Colonic mucosa (tissue), 4 donors: ENCODE measurements at places on chromosomes 13 and 19. TPM values are rescaled to one million over a fixed set of nuclear protein-coding genes. Genes with fewer than 3 reads are reported as not detected.

- H3K36me3 ChIP-seq: no peaks in the 10 kb centered on the region
- H3K4me3 ChIP-seq: peak overlapping the region; percentile 67
- peak; percentile 28 for DNase-seq
Measured at GRCh38 chr19:1861599-1862031, 1.8 kb downstream of the KLF16 start.

The NDUFS7 gene
- 244 TPM for total RNA-seq

GRCh38 chr13:71856548-71857043 lies 10.4 kb downstream of the DACH1 start:
- H3K27ac ChIP-seq: no peak overlapping the region
- H3K4me1 ChIP-seq: peaks cover 4% of the 10 kb centered on the region
- H3K36me3 ChIP-seq: no peaks in the 10 kb centered on the region
- no peak for DNase-seq
- H3K27me3 ChIP-seq: no peaks in the 10 kb centered on the region
- H3K4me3 ChIP-seq: no peak overlapping the region

GRCh38 chr13:107217251-107217650 lies 649.3 kb upstream of the ARGLU1 start:
- H3K27me3 ChIP-seq: no peaks in the 10 kb centered on the region
- no peak overlapping the region for H3K27ac ChIP-seq
- no peaks in the 10 kb centered on the region for H3K36me3 ChIP-seq
- no peak for DNase-seq

DNA sequence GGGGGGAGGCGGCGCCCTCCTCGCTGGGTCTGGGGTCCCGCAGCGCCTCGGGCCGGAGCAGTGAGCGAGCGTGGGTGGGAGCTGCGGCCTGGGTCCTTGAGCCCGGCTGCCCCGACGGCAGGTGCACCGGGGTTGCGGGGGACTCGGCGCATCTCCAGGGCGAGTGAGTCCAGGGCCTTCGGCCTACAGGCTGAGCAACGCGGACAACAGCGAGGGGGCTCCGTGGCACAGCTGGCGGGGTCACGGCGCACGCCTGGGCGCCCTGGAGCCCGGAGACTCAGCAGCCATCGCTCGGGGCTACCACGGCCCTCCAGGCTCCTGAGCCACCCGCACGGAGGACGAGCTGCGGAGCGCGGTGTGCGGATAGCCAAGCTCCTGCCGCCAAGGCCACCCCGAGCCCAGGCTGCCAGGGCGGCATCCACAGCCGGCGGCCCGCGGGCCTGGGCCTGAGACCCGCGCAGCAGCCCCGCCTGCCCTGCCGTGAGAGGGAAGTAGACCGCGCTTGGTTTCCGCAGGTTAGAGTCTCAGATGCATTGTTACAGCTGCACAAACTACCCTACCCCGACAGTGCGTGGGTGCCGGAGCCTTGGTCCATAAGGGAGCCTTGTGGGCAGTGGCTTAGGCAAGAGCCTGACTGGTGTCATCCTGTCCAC lies 253.9 kb upstream of the SGCG start:
- no peaks in the 10 kb centered on the region for H3K4me1 ChIP-seq
- H3K36me3 ChIP-seq: no peaks in the 10 kb centered on the region
- no peak for DNase-seq
- H3K27ac ChIP-seq: no peak overlapping the region
- no peaks in the 10 kb centered on the region for H3K27me3 ChIP-seq

- no peak for DNase-seq
- no peak overlapping the region for H3K4me3 ChIP-seq
- H3K36me3 ChIP-seq: no peaks in the 10 kb centered on the region
- no peak overlapping the region for H3K27ac ChIP-seq
- no peaks in the 10 kb centered on the region for H3K4me1 ChIP-seq
Measured at GRCh38 chr19:29271341-29271740, 58.4 kb upstream of the UQCRFS1 start.

The SSC5D gene
- total RNA-seq: 7.4 TPM

GRCh38 chr13:69319656-69320055 lies 788.0 kb upstream of the ATXN8OS start:
- H3K27me3 ChIP-seq: no peaks in the 10 kb centered on the region
- DNase-seq: no peak
- no peaks in the 10 kb centered on the region for H3K4me1 ChIP-seq
- H3K36me3 ChIP-seq: no peaks in the 10 kb centered on the region
- H3K4me3 ChIP-seq: no peak overlapping the region
- H3K27ac ChIP-seq: no peak overlapping the region

DNA sequence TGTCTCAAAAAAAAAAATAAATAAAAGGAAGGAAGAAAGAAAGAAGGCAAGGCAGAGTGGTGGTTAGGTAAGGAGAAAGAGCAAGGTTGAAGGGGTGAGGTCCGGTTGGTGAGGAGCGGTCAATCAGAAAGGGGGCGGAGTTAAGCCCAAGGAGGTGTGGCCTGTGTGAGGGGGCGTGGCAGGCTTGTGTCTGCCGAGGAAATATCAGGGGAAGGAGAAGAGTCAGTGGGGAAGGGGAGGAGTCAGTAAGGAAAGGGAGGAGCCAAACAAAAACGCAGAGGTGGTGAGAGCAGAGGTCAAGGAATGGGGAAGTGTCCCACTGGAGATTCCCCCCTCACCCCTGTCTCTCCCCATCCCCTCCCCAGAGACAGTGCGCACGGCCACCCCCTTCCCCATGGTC lies 5.9 kb downstream of the CACNG7 start:
- H3K27me3 ChIP-seq: peaks cover 4% of the 10 kb centered on the region
- no peaks in the 10 kb centered on the region for H3K4me1 ChIP-seq
- H3K36me3 ChIP-seq: no peaks in the 10 kb centered on the region
- DNase-seq: no peak

DNA sequence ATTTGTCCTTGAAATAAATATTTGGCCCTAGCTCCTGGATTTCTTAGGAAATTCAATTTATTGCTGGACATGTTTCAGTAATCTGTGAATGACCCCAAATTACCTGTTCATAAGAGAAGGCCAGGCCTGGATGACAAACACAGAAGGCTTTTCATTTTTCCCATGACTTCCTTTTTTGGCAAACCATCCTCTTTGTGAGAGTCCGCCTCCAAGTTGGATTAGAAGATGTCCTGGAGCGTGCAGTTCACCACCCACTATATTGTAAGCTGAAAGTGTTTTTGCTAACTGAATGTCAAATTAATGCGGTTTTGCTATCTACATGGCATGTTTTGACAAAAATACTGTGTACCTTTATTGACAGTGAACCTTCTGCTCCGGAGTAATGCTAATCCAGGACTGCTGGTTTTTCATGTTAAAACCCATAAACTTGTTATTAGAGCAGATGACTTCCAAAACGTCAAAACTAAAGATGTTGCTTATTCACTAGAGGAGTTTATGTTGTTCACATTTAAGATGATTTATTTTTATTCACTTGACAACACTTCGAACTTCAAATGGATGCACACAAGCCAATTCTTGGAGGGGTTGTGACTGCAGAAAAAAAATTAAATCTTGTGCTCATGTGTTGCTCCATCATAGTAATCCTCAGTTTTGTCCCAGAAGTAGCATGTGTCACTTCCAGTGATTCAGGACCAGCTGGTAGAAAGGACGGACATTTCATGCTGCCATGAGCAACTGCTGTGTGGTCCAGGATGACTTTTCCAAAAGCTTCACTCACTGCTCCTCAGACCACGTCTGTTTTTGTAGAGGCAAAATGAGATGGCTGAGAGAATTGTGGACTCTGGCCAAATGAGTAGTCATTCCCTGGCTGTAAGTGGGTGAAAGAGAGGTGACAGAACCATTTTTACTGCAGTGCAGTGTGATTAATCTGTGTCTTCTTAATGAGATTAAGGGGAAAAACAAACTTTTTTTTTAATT lies 71.0 kb downstream of the ITGBL1 start:
- no peaks in the 10 kb centered on the region for H3K4me1 ChIP-seq
- H3K4me3 ChIP-seq: no peak overlapping the region
- H3K36me3 ChIP-seq: no peaks in the 10 kb centered on the region
- H3K27ac ChIP-seq: no peak overlapping the region
- no peak for DNase-seq
